Pancreas (tissue), 10 donors: ENCODE measurements at places on chromosomes 2 and 18. TPM values are rescaled to one million over a fixed set of nuclear protein-coding genes. Genes with fewer than 3 reads are reported as not detected.

DNA sequence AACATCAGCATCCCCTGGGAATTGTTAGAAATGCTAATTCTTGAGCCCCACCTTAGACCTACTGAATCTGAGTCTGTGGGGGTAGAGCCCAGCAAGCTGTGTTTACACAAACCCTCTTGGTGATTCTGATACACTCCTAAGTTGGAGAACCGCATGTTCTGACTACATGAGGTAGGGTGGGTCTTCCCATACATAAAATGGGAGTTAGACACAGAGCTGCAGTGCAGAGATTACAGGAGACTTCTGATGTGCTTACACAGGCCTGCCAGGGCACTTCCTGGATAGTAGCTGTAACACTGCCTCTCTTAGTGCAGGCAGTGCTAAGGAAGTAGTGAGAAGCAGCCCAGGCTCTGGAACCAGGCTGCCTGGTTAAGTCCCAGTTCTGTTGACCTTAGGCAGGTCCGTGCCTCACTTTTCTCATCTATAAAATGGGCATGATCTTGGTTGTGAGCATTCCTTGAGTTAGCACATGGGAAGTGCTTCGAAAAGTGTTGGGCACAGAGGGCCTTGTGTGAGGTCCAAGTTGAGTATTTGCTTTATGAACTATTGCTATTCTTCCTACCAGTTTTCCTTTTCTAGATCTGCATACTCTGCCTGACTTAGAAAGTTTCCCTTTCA, 67.3 kb downstream of the GLI2 start:
- no peak for DNase-seq

- no peak for DNase-seq
These were observed 4.6 kb downstream of the EN1 start for GRCh38 chr2:118842661-118843482.

DNA sequence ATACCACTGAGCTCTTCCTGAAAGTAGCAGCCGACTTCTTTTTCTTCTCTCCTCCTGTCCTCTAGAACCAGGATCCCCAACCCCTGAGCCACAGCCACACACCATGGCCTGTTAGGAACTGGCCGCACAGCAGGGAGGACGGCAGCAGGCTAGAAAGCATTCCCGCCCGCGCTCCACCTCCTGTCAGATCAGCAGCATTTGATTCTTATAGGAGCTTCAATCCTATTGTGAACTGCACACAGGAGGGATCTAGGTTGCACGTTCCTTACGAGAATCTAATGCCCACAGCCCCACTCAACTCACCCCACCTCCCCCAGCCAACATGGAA, 179.1 kb upstream of the SH3BP4 start:
- DNase-seq, result no peak

DNA sequence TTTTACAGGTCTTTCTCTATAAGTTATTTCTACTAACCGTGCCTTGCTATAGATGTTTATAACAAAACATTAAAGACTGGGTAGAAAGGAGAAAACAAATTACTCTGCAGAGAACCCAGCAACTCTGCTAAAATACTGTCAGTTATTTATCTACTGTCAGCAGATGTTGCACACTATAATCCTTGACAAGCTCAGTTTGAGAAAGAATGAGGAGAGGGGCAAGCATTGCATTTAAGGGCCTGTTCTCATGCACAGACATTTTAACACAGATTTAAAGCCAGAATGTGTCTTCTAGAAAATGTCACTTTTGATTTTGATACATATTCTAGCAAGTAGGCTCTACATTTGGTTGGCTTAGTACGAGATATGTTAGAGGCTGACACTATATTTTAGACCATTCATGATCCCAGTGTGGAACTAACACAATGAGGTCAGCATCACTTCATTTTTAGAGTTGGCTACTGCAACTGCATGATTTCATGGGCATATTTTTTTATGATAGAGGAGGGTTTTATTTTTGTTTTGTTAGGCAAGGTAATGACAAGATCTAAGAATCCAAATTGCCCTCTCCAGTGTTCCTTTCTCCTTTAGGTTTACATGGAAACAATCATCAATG, 516.4 kb downstream of the ZEB2 start:
- DNase-seq, result no peak

GRCh38 chr2:71716697-71717624, 263.6 kb downstream of the DYSF start:
- DNase-seq, result peak; percentile 48

DNA sequence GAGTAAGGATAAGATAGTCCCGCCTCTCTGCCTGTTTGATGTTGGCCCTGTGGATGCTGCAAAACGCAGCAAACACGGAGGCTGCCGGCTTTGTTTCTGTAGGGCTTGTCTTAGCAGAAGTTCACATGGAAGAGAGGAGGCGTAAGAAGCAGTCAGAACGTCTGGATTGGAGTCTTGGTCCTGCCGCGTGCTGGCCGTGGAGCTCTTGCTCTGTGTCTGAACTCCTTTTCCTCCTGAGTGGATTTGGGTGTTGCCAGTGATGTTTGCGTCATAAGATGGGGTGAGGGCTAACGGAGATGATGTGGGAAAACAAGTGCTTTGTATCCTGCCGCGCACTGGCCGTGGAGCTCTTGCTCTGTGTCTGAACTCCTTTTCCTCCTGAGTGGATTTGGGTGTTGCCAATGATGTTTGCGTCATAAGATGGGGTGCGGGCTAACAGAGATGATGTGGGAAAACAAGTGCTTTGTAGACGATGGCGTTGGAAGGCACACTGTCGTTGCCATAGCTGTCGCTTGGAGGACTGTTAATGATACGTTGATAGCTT, 240.9 kb downstream of the AGAP1 start:
- no peak for DNase-seq

IL1RN gene
- total RNA-seq, result 1.4 TPM

BCL2L11 gene
- total RNA-seq, result 5.5 TPM

SDC1 gene
- 21.0 TPM for total RNA-seq
